Activated CD4-positive, alpha-beta T cell treated with anti-CD3 and anti-CD28 coated beads for 1 hour (primary cell): ENCODE measurements at places on chromosomes 11 and 22.

GRCh38 chr11:112769170-112769569 lies 192.1 kb upstream of the NCAM1 start:
- no peak for DNase-seq

DNA sequence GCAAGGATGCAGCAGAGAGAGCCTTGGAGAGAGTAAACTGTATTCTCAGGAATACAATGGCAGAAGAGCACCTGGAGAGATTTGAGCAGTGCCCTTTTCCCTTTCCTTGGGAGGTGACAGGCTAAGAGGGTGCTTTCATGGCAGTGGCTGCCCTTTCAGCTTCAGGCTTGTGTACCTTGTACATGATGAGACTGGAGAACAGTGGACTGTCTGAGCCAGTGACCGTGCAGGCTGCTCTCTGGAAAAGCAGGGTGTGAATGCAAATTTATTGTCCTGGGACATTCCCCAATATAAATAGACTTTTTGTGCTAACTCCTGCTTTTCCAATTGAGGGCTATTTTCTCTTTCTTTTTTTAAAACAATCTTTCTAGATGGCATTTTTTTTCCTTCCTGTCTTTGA lies 99.3 kb downstream of the TRIM44 start:
- no peak for DNase-seq

DNA sequence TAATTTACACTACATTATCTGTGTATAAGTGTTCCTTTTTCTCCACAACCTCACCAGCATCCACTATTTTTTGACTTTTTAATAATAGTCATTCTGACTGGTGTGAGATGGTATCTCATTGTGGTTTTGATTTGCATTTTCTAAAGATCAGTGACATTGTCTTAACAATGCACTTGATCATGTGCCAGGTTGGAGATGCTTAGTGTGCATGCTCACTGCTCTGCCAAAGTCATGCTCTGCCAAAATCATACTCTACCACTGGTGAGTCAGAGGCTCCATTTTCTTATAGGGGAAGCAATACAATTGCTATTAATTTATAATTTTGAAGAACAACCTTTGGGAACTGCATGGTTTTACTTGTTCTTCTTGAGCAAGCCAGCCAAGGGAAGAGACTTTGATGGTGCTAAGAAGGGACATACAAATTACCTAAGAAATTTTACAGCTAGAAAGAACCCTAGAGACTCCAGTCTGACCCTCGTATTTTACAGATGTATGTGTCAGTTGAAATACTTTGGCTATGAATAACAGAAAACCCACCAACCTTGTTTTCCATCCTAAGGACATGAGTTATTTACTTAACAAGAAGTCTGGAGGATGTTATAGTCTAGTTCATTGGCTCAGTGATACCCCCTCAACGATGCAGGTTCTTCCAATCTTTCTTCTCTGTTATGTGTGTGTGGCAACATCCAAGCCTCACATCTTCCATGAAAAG lies 368.9 kb downstream of the DDX10 start:
- no peak for DNase-seq

DNA sequence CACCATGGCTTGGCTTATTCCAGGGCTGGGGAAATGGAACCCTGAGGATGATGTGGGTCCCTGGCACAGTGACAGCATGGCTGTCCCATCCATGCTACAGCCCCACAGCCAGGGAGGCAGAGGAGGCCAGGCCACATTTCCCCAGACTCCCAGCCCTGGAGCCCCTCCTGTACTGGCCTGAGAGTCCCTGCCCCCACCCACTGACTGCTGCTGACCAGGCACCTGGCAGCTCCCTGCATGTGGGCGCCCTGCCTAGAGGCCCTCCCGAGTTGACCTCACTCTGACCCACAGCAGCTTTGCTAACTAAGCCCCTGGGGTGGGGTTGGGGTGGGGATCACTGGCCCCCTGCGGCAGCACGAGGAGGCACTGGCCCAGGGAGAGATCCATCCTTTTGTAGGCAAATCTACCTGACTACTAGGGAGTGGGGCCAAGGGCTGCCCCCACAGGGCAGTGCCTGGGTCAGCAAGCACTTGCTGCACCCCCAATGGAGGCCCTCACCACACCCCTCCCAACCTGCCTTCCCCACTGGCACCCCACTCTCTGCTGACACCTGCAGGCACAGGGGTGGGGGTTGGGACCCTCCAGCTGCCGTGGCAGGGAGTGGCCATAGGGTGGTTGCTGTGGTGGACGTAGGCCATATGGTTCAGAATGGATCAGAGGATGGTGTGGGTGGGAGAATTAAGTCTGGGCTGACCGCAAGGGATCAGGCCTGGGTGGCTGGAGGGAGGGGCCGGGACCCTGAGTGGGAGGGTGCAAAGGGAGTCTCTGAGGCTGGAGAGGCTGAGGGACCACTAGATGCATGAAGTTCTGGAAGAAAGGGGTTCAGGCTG lies 17.4 kb downstream of the ARVCF start:
- DNase-seq = no peak

- no peak for DNase-seq
Measured at GRCh38 chr11:103907136-103907535, 129.3 kb upstream of the DDI1 start.

GRCh38 chr22:22752556-22753477 lies 108.4 kb downstream of the GGTLC2 start:
- DNase-seq = no peak

- no peak for DNase-seq
Measured at GRCh38 chr22:37146507-37147180, 3.1 kb downstream of the IL2RB start.

GRCh38 chr22:36768141-36768540 lies 7.8 kb downstream of the IFT27 start:
- DNase-seq = no peak

GRCh38 chr11:35746356-35747153 lies 84.0 kb downstream of the TRIM44 start:
- DNase-seq = no peak

DNA sequence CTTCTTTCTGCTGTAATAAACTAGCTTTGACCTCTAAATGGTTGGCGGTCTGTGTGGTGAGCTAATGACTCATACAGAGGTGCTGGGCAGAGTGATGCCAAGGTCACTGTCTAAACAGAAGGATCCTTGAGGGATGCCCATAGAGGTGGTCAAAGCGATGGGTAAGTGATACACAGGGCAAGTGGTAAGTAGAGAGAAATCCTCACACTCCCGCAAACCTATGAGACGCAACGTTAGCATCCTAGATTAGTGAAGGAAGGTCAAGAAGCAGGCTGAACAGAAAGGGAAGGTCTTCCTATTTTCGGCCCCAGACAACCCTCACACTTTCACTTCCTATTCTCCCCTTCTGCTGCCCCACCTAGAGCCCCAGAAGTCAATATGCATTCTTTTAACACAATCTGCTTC lies 65.6 kb upstream of the SESN3 start:
- no peak for DNase-seq

- DNase-seq = no peak
Measured at GRCh38 chr22:49997932-49998717, 14.4 kb downstream of the IL17REL start.

DNA sequence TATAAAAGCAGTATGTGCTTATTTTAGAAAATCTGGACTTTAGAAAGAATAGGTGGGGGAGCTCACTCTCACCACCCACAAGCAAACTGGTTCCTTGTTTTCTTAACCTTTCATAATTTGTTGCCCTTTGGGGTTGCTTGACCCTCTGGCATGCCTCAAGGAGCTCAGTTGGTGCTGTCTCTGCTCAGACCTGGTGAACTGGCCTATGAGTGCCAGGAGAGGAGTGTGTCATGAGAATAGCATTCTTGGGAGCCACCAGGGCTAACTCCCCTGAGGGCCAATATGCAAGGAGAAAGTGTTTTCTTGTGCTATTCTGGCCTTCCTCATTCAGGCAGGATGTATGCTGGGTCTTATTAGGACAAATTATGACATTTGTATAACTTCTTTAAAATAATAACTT lies 21.0 kb upstream of the AMOTL1 start:
- no peak for DNase-seq

DNA sequence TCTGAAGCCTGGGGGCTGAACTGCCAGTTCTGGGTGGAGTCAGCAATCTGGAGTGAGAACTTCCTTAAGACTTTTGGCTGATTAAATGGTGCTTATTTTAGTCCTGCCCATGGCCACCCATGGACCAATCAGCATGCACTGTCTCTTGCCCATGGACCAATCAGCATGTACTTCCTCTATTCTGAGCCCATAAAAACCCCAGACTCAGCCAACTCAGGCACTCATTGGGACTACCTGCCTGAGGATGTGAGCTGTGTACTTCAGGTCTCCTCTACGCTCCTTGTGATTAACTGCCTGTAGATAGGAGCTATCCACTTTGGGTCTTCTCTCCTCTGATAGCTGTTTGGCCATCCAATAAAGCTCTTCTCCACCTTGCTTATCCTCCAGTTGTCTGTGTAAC lies 342.3 kb upstream of the CCDC179 start:
- no peak for DNase-seq

GRCh38 chr22:44489817-44490216 lies 8.2 kb downstream of the RTL6 start:
- no peak for DNase-seq

DNA sequence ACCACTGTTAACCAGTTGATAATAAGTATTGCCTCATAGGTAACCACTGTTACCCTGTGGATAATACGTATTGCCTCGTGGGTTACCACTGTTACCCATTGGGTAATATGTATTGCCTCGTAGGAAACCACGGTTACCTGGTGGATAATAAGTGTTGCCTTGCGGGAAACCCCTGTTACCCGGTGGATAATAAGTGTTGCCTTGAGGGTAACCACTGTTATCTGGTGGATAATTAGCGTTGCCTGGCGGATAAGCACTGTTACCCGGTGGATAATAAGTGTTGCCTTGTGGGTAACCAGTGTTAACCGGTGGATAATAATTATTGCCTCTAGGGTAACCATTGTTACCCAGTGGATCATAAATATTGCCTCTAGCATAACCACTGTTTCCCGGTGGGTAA lies 27.3 kb upstream of the NXPE4 start:
- no peak for DNase-seq

- DNase-seq = no peak
Measured at GRCh38 chr22:41768430-41768829, 32.0 kb upstream of the CCDC134 start.

- DNase-seq = no peak
Measured at GRCh38 chr22:19088866-19089595, 33.2 kb downstream of the DGCR2 start.

DNA sequence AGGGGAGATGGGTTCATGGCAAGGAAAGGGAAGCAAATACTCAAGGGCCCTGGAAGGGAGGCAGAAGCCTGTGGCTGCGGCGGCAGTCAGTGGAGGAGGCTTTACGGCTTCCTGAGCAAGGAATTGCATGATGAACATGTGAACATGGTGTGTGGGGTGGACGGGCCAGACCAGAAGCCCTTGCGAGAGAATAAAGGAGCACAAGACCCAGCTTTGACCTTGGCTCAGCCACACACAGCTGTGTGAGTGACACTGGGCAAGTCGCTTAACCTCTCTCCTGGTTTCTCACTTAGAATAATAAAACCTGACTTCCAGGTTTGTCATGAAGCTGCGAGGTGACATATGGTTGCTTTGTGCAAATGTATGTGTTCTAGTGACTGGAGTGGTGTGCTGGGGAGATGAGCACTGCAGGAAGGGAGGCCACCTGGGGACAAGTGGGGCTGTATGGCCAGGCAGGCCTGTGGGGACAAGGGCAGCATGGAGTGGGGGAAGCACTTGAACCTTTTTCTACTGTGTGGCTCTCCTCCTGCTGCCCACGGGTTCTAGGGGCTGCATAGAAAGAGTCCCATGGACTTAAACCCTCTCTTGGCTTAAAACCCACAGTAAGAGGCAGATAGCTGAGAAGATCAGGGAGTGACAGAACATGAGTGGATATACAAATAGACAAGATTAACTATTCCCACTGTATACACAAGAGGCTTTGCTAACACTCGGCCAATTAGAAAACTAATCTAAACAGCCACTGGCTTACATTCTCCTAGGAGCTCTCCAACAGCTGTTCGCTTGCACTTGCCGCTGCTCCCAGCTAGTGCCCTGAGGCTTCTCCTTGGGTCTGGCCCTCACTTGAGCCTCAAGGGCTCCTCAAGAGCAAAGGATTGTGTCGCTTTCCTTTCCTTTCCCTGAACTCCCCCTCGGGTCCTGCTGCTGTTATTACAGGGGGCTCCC lies 67.3 kb upstream of the CDON start:
- DNase-seq = no peak

GRCh38 chr22:19659805-19660345 lies 54.4 kb upstream of the SEPTIN5 start:
- DNase-seq = no peak
